ENCODE measurements at places on chromosomes 1 and 21.

GRCh38 chr1:37861151-37861550 is 1.8 kb upstream of the MTF1 start:
- DNase-seq = no peak

DNA sequence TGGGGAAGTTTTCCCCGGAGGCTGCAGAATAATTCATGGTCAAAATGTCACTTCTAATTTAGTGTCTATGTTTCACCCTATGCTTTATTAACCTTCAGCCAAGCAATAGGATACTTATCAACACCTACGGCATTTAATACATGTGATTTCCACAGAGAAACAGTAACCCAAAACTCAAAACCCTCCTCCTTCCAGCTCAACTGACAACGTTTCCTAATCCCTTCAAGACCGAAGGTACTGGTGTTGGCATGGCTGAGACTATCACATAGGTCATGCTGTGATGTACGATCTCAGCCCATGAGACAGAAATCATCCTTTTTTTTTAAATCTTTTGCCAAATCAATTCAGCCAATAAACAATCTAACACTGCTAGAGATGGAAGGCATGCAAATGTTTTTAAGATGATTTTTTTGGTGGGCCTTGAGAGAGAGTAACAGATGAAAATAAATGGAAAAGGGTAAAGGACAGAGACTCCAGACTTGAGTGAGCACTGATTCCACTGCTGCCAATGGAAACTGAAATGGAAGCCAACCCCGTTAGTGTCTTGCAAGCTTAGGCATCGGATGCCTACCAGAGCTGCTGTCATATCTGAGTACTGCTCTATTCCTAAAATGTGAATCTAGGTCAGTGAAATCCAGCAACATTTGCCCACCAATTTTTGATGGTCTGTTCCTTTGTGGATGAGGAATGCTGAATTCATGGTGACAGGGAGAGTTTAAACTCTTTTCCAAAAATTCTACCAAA is 63.4 kb upstream of the BCL10 start:
- no peak for DNase-seq

DNA sequence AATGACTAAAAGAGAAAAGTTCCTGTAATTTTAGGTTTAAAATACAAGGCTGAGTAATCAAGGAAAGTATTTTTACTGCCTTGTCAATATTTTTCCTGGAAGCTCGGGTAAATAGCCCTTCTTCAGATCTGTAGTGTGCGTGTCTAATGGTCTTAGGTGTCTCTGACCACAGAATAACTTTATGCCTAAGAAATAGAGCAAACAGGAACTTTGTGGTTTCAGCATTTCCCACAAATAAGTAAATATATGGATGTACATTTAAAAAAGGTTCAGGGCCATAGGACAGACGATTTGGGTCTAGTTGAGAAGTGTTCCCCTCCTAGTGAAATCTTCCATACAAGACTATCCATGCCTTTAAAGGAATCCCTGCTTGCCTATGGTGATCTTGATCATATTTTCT is 107.0 kb downstream of the ZC3H11B start:
- DNase-seq = no peak

- DNase-seq = no peak
Measured at GRCh38 chr1:116572099-116572498, 1.3 kb upstream of the CD58 start.

DNA sequence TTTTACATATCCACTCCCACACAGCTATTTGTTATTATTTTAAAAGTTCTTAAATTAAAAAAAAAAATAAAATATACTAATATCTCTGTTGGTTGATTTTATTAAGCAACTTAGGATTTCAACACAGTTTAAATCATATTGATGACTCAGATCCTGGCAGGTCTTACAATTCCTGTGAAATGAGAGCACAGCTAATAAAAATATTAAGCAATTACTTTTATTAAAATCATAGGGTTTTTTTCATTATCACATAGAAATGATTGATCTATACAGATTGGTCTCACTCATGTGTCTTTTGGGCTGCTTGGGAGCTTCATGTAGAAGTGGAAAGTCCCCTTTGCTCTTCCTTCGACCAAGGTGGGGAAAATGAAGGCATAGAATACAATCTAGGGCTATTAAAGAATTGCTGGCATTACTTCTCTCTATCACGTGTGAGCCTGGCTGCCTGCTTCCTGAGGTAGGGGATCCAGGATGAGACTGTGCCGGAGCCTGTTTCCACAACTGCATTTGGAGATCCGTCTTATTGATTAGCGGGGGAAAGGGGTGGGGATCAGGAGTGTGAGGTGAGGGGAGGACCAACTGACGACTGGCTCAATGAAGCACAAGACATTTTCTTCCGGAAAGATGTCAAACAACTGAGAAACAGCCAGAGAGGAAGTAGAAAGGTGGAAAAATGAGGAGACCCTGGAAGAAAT is 858.0 kb downstream of the USP25 start:
- DNase-seq = peak; percentile 29

- DNase-seq = no peak
Measured at GRCh38 chr1:62876535-62876934, 92.6 kb downstream of the ATG4C start.

- no peak for DNase-seq
Measured at GRCh38 chr21:25062061-25062460, 545.2 kb downstream of the MRPL39 start.

- DNase-seq = no peak
Measured at GRCh38 chr1:38454236-38454635, 405.3 kb downstream of the RRAGC start.

DNA sequence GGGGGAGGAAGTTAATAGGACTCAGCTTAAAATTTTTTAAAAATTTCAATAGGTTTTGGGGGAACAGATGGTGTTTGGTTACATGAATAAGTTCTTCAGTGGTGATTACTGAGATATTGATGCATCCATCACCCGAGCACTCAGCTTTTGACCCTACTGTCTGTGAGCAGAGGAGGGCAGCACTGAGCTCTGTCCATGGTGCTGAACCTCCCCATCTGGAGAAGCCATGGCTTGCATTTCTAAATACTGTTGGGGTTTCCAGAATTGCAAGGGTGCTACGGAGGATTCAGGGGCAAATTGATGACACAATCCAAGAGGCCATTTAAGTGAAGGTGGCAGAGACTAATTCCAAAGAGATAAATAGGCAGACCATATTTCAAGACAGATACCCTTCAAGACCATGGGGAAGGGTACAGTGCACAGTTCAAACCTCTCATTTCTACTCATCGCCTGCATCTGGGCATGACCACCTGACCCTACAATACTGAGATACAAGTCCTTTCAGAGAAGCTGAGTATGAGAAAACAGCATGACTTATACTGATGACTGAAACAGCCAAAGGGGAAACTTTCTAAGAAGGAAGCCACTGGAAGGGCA is 17.2 kb downstream of the SYT2 start:
- DNase-seq = peak; percentile 11

DNA sequence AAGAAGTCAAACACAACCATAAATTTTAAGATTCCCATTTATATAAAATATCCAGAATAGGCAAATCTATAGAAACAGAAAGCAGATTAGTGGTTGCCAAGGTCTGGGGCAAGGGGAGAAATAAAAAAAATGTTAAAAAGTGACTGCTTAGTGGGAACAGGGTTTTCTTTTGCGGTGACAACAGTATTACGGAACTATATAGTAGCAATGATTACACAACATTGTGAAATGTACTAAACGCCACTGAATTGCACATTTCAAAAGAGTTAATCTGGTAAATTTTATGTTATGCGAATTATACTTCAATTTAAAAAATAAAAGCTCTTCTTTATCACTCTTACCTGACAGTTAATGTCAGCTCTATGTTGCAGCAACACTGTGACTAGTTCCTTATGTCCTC is 105.2 kb downstream of the ACBD6 start:
- no peak for DNase-seq

- no peak for DNase-seq
Measured at GRCh38 chr21:32315511-32316281, 17.0 kb downstream of the MRAP start.

DNA sequence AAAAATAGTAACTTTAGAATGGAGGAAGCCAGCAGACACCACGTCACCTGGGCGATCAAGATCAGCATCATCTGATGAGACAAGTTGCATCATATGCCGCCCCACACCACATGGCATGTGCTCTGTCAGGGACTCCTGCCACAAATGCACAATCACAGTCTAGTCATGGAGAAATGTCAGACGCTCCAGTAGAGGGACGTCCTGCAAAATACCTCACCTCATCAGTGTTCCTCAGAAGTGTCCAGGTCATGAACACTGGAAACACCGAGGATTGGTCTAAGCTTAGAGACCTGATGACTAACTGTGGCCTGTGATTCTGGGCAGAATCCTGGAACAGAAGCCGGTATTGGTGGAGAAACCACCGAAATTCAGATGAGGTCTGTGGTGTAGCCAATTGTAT is 14.3 kb downstream of the ADARB1 start:
- DNase-seq = no peak

DNA sequence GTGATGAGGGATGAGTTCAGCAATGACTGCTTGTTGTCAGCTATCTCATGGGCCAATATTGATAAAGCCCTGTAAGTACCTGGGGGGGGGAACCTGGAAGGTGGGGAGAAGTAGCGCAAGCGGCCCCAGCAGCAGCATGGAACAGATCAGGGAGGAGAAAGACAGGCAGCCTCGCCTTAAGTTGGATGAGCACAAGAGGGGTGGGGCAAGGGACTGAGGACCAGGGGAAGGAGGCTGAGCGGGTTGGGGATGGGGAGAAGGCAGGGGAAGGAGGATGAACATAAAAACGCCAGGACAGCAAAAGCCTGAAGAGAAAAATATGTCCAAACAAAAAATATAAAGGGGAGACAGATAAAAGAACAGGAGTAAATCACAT is 70.6 kb downstream of the ALG14 start:
- no peak for DNase-seq

DNA sequence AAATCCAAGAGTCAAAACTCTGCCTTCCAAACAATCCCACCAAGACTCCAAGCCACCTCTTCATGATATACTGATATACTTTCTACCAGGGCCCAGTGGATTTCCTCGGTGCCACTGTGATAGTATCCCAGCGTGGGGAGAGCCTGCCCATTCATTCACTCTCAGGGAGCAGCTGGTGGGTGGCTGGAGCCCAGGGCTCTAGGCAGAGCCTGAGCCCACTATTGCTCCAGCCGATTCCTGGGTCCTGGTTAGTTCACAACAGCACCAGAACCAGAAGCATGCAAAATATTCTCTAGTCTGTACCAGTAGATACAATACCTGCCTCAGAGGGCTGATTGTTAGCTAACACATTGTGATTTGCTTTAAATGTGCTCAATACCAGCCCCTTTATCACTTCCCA is 831 bp downstream of the CSRP1 start:
- peak; percentile 63 for DNase-seq

DNA sequence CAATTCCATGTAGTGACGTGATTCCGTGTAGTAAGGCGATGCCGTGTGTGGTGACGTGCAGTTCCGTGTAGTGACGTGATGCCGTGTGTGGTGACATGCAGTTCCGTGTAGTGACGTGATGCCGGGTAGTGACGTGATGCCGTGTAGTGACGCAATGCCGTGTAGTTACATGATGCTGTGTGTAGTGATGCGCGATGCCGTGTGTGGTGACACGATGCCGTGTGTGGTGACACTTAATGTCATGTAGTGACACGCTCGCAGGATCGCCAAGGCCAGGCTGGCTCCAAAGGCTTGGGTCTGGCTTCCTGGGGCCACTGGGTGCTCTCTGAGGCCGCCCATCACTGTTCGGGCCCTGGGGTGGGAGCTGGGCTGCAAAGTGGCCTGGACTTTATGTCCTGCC is 14.2 kb downstream of the COL18A1 start:
- DNase-seq = no peak

- no peak for DNase-seq
Measured at GRCh38 chr1:180230791-180231505, 884 bp downstream of the LHX4 start.
